ENCODE measurements at places on chromosomes 16 and 17.
A peak's percentile ranks its signal among the peaks of the same experiment; 100 is the strongest.

DNA sequence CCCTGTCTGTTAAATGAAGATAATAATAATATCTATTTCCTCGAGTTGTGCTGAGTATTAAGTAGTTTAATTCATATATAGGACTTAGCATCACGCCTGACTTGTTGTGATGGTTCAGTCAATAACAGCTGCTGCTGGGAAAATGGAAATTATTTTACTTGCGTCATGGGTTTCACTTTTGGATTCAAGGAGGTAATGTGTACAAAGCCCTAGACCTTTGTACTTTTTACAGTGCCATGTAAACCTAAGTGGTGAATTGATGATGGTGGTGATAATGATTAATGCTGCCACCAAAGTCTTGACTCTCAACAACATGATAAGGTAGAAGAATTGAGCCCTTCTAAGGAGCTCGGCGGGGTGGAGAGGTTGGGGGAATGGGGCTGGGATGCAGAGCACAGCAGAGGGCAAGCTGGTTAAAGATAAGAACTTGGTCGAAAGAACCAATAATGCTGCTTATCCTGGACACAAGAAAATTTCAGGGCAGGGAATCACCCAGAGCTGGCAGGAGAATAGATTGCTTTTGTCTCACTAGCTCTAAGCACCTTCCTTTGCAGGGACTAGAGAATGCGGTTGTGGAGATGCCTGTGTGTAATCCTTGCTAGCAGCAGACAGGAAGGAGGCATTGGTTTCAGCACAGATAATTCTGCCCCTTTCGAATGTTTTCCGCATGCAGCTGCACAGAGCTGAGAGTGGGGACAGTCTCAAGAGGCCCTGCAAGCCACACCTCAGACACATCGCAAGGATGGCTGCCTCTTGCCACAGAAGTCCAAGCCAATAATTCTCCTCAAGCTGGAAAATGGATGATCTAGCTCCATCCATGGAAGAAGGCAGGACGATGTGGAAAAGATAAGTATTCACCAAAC lies 187.1 kb downstream of the TMEM114 start:
- no peak for DNase-seq

GRCh38 chr16:76899767-76900166 lies 291.2 kb upstream of the MON1B start:
- DNase-seq: no peak

DNA sequence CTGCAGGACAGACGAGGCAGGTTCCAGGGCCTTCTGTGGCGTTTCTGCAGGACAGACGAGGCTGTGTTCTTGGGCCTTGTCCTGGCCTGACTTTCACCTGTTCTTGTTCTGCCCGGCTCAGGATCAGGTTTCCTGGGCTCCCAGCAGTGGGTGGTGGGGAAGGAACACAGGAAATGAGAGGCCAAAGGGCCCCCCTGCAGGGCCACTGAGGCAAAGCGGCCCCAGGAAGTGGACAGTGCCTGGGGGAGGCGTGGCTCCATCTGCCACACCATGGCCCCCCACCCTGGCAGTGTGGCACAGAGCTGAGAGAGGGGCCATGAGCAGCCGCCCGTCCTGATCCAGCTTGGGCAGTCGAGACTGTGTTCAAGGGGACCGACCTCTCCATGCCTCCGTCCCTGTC lies 20.7 kb downstream of the SPIRE2 start:
- DNase-seq: no peak

DNA sequence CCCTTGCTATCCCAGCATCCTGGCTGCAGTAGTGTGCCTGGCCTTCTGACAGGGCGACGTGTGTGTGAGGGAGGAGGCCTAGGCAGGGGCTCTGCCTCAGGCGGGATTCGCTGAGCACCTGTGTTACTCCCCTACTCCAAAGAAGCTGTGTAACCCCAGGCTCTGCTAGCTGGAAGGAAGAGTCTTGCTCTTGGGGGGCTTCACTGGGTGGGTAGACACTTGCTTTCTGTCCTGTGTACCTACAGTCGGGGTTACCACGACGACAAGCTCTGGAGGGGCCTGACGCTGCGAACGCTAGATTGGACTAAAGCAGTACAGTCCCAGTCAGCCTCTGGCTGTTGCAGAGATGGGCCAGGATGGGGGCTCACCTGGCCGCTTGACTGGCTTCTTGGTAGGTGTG lies 9.5 kb downstream of the EXOC7 start:
- no peak for DNase-seq

GRCh38 chr17:69213059-69213813 lies 15.4 kb downstream of the ABCA10 start:
- no peak for DNase-seq

GRCh38 chr16:912322-912683 lies 58.5 kb downstream of the LMF1 start:
- DNase-seq: no peak

DNA sequence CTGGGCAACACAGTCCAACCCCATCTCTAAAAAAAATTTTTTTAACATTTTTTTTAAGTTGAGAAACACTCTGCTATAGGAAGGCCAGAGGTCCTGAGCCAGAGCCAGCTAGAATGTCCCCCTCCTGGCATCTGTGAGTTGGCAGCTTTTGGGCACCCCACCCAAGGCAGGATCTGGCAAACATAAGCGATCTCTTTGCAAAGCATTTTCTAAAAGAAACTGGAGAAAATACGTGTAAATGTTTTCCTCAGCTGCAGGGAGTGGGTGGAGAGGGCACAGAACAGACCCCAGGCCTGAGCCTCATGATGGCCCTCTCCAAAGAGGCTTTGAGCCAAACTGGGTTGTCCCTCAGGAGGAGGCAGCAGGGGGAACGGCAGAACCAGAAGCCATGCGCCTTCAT lies 11.7 kb downstream of the CAVIN1 start:
- no peak for DNase-seq

DNA sequence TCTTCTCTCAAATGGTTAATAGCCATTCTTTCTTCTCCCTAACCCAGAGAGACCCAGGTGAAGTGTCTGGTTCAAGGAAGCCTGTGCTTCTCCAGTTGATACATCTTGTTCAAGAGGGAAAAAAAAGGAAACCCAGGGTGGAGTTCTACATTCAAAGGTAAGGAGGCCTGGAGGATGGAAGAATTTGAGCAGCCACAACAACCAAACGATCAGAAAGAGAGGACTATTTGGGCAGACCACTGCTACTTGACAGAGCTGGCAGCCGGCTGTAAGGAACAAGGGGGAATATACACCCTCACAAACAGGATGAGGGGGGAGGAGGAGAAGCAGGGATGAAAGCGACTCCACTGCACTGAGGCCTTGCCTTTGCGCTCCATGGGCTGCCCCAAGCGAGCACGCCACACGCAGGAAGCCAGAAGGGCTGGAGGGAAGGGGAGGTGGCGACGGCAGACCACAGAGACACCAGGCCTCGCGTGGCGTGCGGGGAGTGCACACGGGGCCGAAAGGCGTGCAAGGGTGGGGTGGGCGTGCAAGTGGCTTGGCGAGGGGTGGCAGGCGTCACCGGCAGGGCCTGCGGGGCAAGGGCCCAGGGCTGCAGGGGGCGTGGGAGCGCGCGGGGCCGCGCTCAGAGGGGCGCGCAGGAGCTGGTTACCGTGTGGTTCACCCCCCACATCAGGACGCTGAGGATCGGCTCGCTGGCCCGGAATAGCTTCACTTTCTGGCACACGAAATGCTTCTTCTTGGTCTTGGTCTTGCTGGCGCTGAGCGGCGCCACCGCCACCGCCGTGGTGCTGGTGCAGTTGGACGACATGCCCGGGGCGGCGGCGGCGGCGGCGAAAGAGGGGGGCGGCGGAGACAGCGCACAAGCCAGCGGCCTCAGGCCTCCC lies 499 bp downstream of the PIP4K2B start:
- peak; percentile 35 for DNase-seq

GRCh38 chr16:17359788-17360390 lies 110.9 kb downstream of the XYLT1 start:
- peak; percentile 37 for DNase-seq

GRCh38 chr17:36675250-36675649 lies 73.9 kb downstream of the MRM1 start:
- no peak for DNase-seq

GRCh38 chr16:17343728-17344127 lies 127.0 kb downstream of the XYLT1 start:
- no peak for DNase-seq

DNA sequence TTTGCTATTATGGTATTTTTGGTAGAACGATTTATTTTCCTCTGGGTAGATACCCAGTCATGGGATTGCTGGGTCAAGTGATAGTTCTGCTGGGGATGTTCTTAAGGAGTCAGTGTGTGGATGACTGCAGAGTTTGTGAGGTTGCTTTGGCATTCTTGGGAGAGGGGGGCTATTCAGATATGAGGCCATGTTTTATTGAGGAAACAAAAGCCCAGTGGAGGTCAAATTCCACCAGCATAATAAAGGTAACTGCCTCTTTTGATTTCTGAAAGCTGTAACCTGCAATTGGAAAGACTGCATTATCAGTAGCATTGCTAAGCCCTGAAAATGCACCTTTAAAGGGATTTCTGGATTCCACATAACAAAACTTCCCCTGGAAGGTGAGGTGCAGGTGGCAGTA lies 43.7 kb upstream of the HNF1B start:
- DNase-seq: no peak

DNA sequence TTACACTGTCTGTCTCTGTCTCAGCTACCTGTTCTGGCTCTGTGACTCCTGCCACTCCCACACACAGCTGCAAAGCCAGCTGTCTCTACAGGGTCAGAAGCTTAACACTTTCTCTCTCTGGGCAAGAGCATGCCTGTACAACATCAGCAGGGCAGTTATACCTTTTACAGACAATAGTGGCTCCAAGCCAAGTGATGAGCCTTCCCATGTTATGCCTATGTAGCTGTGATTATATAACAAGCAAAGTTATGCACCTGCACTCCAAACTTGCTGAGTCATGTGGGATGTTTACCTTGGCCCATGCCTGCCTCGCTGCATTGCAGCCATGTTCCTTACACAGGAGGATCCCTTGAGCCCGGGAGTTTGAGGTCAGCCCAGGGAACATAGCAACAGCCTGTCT lies 31.8 kb upstream of the APPBP2 start:
- DNase-seq: no peak

DNA sequence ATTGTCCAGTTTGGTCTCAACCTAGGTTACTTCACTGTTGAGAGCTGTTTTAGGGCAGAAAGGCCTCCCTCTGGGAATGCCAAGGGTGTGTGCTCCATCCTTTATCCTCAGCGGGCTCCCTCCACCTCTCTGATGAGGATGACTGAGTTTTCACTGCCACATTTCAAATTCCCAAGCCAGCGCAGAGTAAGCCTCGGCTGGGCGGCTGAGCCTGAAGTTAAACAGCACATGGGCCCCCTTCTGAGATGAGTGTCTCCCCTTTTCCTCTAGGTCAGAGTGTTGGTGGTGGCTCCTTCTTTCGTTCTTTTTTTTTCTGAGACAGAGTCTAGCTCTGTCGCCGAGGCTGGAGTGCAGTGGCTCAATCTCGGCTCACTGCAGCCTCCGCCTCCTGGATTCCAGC lies 5.5 kb upstream of the GCSH start:
- DNase-seq: no peak

DNA sequence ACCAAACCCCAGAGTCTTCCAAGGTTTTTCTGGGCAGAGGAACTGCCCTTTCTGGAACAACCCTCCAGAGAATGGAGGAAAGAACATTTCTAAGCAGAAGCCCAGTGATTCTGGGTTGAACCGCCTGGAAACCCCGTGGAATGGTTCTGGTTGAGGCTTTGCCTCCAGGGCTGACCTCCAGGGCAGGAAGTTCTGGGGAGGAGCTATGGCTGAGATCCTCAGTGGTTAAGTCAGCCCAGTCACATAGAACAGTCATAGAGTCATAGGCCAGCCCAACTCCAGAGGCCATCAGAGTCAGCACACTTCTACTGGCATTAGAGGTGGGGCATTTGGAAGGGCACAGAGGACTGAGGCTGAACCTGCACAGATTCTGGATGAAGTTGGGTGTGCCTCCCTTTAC lies 65.9 kb downstream of the SPACA3 start:
- DNase-seq: no peak

GRCh38 chr16:80693553-80693952 lies 110.8 kb downstream of the CDYL2 start:
- DNase-seq: no peak

- no peak for DNase-seq
Observed at GRCh38 chr17:2444382-2444781, 43.5 kb upstream of the MNT start.

DNA sequence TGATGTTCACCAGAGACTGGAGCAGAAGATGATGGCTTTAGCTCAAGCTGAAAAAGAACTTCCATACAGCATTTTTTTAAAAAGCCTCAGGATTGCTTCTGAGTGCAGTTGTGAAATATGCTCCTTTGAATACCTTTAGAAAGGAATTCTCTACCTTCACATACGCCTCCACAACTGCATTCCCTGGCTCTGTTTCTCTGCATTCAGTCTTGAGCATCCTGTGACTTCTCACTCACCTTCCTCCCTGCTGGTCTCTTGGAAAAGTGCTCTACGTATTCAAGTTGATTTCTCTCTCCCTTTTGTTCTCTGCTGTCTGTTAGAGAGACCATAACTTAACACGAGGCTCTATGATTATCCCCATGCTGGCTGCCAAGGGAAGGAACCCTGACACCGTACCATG lies 34.5 kb downstream of the HS3ST2 start:
- DNase-seq: no peak

GRCh38 chr17:5391678-5392077 lies 27.8 kb downstream of the NUP88 start:
- DNase-seq: no peak

DNA sequence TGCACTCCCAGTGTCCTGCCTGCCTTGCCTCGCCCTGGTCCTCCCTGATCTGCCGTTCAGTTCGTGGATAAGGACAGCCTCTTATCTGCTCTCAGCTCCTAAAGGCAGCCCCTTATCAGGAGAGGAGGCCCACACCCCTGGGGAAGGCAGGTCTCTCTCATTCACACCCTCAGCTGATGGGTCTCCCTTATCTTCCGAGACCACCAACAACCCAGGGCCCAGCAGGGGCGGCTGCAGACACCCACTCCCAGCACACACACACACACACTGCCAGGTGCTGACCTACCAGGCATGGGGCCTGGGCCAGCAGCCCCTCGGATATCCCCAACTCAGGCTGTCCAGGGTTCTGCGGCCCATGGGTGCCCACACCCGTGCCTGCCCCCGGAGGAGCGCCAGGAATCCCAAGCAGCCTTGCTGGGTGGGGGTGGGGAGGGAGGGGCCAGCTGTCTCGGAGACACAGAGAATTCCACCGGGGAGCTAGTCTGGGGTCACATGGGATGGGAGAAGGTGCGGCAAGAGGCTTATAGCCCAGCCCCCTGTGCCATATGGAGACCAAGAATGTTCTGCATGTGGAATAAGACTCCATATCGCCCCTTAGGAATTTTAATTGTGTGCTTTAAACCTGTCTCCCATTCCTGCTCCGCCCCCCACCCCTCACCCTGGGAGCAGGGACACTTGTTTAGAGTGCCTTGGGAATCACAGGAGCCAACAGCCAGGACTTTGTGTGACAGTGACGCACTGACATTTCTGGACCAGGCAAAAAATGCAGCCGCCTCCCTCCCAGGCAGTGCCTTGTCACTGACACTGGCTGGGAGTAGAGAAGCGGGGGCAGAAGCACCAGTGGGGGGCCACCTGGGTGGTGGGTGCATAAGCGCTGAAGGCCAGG lies 41.9 kb upstream of the EMP2 start:
- no peak for DNase-seq
